Activated CD4-positive, alpha-beta T cell treated with anti-CD3 and anti-CD28 coated beads, Interleukin-10, Interleukin-2, amounts not matched to agents 100 ng/mL and 50 ng/mL, durations not matched to agents 16 hours and 8 hours (primary cell): ENCODE measurements at places on chromosomes 1 and 21.

DNA sequence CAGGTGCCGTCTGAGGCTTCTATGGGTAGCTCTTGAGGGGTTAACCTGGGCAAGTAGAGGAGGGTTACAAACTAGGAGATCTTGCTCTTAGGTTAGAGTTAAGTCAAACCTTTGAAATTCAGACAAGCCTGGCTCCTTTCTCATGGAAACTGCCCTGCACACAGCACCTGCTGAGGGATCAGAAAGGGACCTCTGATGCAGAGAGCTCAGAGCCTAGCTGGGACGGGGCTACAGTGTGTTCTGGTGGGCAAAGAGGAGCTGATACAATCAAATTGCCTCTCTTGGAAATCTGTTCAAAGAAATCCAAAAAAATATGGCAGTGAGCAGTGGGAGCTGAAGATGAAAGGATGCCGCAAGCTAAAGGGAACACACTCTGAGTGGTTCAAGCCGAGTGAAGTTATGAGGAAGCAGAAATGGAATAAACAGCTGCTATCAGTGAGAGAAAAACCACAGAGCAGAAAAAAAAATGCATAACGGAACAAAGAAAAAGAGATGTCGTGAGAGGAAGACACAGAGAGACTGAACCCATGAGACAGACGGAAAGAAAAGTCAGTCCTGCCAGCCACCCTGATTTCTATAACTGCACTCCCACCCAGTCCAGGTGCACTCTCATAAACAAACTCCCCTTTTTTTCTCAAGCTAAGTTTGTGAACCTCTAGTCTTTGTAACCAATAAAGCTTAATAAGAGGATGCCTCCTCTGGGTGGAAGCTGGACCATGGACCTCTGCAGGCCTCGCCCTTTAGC, 26.6 kb downstream of the PAFAH2 start:
- DNase-seq, result peak; percentile 30

- DNase-seq, result no peak
These were observed 566.8 kb upstream of the TMPRSS15 start for GRCh38 chr21:18970416-18970815.

GRCh38 chr1:167452483-167452882, 65.8 kb downstream of the CD247 start:
- no peak for DNase-seq

DNA sequence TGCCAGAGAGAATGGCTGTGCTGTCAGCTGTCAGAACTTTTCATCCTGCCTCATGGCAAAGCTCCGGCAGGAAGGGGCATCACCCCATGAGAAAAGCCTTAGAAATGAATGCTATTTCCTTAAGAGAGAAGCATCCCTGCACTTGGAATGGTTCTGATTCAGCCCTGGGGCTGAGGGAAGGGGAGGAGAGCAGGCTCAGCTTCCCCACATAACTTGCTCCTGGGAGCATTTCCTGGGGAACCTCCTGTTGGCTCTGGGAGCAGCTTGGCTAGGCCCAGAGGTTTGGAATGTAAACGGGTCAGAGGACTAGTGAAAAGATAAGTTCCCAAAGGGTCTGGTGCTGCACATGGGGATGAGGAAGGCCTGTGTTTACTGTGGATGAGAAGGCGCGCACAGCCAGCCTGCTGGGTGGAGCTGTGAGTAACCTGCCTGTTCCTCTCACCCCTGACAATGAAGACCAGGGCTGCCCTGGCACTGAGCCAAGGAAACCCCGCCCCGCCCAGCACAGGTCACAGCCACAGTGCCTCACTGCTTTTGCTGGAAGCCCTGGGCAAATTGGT, 5.0 kb downstream of the PRELP start:
- peak; percentile 17 for DNase-seq

- no peak for DNase-seq
These were observed 137.7 kb downstream of the NAV1 start for GRCh38 chr1:201676641-201677040.

GRCh38 chr1:111843177-111843576, 87.5 kb downstream of the DDX20 start:
- DNase-seq, result no peak

DNA sequence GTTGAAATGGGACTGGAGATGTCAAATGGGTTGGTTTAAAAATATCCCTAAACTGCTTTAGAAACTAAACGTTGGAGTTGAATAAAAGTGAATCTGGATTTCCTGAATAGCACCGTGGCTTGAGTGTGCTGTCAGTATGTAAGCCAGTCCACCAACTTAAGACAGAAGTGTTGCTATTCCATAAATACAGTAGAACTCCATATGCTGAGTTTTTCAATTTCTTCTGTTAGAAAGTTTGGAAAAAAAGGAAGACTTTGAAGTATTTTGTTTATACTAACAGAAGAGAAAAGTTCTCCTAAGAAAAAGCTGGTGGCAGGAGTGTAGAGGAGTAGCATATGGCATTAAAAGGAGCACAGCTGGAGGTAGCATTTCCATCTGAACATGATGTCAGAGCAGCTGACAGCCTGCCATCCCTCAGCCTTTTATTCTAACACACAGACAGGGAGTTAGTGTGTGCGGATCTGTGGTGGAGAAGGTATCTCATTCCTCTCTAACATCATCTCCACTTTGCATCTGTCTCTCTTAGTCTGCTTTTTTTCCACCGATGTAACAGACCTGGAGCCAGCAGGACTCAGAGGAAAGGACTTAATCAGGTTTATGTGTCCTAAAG, at the start of gene ZBTB18:
TSS of gene ZBTB18 (plus strand) at position 449 of the 610 bp plus-strand sequence. CDS start at position 598, 149 bp downstream.
- DNase-seq, result no peak

DNA sequence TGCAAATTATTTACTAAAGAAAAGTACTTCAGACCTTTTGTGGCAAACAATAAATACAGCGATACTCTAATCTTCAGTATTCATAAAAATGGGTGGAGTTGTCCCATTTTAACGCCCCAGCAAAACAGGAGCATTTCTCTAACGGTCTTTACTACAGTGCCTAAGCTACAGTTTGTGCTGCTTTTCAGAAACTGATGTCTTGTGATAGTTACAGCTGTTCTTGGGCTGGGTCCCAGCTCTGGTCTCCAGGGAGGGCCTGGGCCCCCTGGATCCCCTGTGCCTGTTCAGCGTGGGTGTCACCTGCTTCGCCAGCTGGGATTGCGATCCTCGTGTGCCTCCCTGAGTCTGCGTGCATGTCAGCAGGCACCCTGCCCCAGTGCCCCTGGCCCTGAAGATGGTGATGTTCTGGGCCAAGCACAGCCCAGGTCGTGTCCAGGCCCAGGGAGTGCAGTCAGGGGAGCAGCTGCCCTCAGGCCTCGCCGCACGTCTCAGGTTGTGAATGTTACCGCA, 64.0 kb upstream of the DIP2A start:
- DNase-seq, result no peak

- DNase-seq, result peak; percentile 21
These were observed 14.9 kb downstream of the SLC1A7 start for GRCh38 chr1:53127546-53127945.

- no peak for DNase-seq
These were observed 37.6 kb downstream of the TRIM11 start for GRCh38 chr1:228368801-228369607.

DNA sequence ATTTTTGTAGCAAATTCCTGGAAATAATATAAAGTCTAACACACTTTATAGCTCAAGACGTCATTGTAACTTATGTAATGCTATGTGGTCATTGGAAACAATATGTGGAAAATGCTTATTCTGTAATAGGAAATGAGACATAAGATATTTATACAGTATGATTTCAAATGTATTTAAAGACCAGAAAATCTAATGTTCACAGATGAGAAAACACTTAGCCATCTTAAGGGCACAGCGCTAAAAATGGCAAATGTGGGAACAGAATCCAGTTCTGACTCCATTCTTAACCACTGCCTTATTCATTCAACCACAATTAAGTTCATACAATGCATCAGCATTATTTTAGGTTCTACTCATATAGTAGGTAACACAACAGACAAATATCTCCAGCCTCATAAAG, 12.5 kb downstream of the CSDE1 start:
- DNase-seq, result peak; percentile 69

- no peak for DNase-seq
These were observed 20.7 kb upstream of the ATP1A1 start for GRCh38 chr1:116352349-116352813.

DNA sequence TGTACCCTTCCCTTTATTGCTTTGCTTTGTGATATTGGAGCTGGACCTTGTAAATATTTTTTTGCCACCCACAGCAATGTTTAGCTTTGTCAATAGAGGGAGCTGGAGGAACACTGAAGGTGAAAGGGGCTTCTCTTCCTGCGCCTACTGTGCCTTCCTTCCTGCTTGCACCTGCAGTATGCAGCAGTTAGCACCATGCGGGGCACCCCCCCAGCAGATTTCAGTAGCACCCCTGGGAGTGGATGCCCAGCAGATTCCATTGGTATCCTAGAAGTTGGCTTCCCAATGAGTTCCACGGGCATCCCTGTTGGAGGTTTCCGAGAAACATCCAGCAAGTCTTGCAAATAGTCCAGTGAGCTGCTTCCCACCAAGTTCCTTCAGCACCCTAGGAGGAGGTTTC, 25.6 kb downstream of the S100A10 start:
- peak; percentile 86 for DNase-seq

GRCh38 chr1:39623053-39623452, 16.4 kb downstream of the HEYL start:
- DNase-seq, result no peak

GRCh38 chr1:67645495-67646144, 39.4 kb upstream of the GADD45A start:
- DNase-seq, result no peak

DNA sequence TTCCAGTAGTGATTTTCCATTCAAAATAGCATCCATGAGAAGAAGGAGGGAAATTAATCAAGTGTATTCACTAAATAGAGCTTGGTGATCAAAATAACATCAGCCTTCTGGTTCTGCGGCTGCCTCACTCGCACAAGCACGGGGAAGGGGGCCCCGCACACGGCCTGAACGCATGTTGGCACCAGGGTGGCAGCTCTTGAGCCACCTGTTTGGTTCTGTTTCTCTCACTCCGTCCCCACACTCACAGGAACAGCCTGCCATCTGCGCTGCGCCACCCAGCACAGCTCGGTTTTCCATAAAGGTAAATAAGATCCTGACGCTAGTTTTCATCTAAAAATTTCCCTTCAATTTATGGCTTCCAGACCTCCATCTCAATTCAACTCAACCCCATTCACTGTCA, 49.4 kb downstream of the TIAM1 start:
- DNase-seq, result no peak

DNA sequence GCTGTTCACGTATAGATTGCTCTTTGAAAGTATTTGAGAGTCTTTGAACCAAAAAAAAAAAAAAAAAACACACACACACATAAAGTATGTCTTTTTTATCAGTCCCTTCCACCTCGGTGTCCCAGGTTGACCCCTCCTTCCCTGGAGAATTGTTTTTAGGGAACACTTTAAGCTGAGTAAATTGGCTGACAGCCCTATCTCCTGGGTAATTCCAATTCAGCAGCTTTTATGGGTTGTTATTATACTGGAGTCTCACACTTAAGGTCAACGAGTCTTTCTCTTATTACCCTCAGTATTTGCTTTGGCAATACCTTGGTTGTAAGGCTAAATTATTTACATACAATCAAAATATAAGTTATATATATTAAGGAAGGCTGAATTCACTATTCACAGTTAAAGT, 69.4 kb downstream of the SLC30A10 start:
- no peak for DNase-seq

DNA sequence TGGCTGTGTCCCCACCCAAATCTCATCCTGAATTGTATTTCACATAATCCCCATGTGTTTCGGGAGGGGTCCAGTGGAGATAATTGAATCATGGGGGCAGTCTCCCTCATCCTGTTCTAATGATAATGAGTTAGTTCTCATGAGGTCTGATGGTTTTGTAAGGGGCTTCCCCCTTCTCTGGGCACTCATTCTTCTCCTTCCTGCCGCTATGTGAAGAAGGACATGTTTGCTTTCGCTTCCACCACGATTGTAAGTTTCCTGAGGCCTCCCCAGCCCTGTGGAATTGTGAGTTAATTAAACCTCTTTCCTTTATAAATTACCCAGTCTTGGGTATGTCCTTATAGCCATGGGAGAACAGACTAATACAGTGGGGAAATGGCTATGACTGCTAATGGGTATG, 72.7 kb upstream of the ZNF648 start:
- DNase-seq, result no peak

GRCh38 chr1:20153000-20153418, 13.9 kb downstream of the PLA2G2F start:
- no peak for DNase-seq

GRCh38 chr1:16367258-16367967, 371 bp downstream of the SZRD1 start:
- DNase-seq, result peak; percentile 93

DNA sequence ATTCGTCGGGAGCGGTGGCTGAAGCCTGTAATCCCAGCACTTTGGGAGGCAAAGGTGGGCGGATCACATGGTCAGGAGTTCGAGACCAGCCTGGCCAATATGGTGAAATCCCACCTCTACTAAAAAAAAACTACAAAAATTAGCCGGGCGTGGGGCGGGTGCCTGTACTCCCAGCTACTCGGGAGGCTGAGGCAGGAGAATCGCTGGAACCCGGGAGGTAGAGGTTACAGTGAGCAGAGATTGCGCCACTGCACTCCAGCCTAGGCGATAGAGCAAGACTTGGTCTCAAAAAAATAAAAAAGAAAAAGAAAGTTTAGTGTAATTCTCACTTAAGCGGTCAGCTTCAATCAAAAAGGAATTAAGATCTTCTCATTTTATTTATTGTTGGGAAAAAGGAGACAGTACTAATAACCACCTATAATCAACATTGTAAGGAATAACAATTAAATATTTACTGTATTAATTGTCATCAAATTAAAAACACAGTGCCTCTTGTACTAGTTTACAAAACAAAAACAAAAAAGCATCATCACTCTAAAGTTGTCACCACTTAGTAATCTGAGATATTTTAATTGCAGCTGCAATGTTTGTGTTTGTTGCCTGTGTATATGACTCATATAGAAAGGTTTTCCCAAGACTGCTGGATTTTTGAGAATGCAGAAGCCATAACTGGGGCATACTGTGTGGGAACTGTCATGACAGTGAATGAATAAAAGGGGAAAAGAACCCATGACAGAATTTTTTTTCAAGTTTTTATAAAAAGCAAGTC, 3.7 kb downstream of the FBXO42 start:
- DNase-seq, result no peak

- no peak for DNase-seq
These were observed 14.0 kb upstream of the ZC3H11B start for GRCh38 chr1:219626865-219627264.

- peak; percentile 75 for DNase-seq
These were observed 11.4 kb upstream of the MNDA start for GRCh38 chr1:158819461-158820443.

GRCh38 chr1:216626394-216627067, 96.7 kb downstream of the ESRRG start:
- DNase-seq, result no peak

DNA sequence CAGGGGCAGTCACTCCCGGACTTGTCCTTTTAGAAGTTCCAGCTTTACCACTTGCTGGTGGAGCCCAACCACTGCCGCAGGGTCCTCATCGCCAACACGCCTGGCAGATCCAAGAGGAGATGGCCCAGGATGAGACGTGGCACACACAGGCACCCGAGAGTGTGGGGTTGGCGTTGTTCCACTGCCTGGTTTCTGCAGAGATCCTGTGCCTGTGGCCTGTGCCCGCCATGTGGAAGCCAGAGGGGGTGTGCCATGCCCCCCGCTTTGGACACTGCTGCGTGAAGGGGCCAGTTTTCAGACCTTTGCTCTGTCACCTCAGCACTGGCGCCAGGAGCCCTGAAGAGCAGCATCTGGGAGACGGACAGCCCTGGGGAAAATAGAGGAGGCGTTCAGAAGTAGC, 10.8 kb downstream of the CD46 start:
- DNase-seq, result no peak

GRCh38 chr1:18560692-18561091, 70.0 kb upstream of the PAX7 start:
- no peak for DNase-seq
